Islet precursor cell (in vitro differentiated cells): ENCODE measurements at places on chromosomes 12 and 14.

DNA sequence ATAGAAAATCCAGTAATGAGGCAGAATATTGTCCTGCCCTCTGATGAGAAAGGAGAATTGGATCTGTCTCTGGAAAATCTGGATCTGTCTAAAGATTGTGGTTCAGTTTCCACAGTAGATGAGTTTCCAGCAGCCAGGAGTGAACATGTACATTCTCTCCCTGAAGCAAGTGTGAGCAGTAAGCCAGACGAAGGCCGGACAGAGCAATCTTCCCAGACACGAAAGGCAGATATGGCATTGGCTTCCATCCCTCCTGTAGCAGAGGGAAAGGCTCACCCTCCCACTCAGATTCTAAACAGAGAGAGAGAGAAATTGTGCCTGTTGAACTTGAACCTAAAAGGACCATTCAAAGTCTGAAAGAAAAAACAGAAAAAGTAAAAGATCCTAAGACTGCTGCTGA, 31.4 kb downstream of the PARP11 start:
- DNase-seq = no peak

DNA sequence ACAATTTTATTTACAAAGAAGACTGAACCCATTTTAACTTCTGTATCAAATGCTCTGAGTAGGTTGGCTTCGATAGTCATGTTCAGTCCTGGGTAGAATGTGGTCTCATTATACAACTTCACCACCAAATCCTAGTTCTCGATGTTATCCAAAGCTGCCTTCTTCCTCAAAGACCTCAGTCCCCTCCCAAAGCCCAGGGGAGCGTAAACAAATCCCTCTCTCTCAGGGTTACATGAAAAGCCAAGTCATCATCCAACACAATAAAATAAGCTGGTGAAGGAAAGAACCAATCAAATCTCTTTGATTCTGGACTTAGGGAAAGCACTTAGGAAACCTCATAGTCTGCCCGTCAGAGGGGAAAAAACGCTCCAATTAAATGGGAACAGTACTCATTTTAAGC, 9.1 kb downstream of the PTCSC3 start:
- DNase-seq = no peak

DNA sequence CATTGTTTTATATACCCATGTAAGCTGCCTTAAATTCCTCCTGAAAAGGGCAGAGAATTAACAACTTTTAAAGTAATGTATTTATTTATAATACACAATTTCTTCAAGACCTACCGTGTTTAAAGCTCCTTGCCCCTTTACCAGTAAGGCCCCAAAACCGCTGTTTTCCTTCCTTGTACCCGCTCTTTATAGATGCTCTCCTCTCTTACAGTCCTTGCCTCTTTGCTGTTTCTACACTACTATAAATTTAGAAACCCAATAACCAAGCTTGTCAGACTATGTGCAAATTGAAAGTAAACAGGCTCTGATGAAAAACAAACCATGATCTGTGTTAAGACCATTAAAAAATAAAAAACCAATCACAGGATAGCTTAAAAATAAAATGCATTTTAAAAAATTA, 3.9 kb downstream of the MPHOSPH9 start:
- DNase-seq = no peak

- DNase-seq = no peak
Measured at GRCh38 chr14:61222388-61222787, 58.8 kb downstream of the TMEM30B start.

DNA sequence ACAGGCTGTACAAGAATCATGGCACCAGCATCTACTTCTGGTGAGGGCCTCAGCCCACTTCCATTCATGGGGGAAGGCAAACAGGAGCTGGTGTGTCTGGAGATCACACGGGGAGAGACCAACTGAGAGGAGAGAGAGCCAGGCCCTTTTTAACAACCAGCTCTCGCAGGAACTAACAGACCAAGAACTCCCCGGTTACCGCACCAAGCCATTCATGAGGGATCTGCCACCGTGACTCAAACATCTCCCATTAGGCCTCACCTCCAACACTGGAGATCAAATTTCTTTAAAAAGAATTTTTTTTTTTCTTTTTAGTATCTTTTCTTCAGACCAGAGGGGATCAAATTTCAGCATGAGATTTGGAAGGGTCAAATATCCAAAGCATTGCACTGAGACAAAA, 16.7 kb upstream of the AQP2 start:
- DNase-seq = peak; percentile 43

DNA sequence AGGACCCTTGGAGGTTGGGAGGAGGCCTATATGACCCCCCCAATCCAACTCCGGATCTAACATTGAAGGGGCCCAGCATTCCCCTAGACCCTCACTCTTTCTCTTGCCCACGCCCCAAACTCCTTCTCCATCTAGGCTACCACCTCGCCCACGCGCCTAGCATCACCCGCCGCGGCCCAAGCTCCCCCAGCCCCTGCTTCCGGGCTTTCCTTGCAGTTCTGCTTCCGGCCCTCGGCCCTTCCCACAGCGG, 445 bp downstream of the CERS5 start:
- no peak for DNase-seq

- no peak for DNase-seq
Measured at GRCh38 chr14:50813544-50813863, 17.5 kb downstream of the NIN start.

GRCh38 chr12:56487448-56488040, 417 bp downstream of the GLS2 start:
- peak; percentile 80 for DNase-seq

GRCh38 chr12:84507956-84508850, 404.4 kb downstream of the SLC6A15 start:
- peak; percentile 82 for DNase-seq

GRCh38 chr14:95297832-95298231, 21.9 kb downstream of the CLMN start:
- no peak for DNase-seq

DNA sequence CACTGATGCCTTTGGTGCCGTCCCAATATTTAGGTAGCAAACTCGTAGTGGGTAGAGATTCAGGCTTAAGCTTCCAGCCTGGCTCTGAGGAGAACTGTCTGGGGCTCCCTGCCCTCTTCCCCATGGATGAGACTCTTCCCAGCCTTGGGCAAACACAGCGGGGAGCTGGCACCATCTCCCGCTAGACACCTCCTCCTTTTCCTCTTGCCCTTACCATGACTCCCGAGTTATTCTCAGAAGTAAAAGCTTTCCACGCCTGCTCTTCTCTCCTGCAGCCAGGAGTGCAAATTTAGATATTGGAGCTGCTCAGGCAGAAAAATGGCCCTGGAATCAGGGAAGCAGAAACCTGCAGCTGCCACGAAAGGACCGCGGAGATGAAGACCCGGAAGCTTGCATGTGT, 45.6 kb upstream of the RBM19 start:
- no peak for DNase-seq

DNA sequence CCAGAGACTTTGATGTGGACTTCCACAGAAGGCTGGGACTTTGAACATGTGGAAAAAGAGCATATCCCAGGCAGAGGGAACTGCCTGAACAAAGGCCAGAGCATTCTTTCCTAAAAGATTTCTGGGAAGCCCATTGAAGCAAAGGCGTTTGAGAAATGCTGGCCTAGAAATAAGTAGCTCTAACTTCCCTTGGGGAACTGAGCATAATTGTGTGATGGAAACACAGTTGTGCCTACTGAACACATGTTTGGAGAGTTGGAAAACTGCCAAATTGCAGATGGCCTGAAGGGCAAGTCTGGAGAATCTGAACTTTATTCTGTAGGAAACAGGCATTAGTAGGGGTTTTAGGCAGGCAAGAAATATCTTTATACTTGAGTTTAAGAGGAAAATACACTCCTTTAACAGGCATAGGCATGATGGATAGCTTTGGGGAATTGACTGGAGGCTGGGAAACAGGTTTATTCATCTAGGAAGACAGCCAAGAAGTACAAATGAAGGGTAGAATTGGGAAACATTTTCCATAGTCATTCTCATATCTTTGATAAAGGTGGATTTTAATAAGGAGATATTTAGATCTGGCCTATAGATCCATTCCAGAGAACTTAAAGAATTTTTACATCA, 134.1 kb downstream of the TPH2 start:
- no peak for DNase-seq

DNA sequence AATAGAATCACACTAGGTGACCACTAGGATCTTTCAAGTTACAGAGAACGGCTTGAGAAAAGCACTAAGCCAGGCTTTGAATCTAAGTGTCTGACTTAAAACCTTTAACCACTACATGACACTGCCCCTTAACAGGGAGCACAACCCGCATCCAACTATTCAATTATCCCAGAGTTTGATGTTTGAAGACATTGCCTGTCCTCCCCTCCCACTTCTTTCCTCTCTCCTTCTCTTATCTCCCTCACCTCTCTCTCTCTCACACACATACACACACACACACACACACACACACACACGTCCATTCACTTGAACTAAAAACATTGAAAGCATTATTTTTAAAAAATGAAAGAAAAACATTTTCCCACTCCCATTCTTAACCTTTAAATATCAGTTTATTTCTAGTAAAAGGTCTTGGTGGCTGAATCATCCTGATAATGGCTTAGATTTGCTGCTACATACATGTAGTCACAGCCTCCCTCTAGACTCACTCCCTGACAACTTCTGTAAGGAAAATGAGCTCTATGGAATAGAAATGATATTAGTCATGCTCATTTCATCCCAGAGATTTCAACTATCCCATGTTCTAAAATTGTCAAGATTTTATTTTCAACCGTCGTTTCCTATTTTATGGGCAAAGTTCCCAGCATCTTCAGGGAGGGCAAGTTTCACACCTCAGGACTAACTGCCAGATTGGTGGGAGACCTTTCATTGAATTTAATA, 53.5 kb upstream of the RAP1B start:
- DNase-seq = no peak

DNA sequence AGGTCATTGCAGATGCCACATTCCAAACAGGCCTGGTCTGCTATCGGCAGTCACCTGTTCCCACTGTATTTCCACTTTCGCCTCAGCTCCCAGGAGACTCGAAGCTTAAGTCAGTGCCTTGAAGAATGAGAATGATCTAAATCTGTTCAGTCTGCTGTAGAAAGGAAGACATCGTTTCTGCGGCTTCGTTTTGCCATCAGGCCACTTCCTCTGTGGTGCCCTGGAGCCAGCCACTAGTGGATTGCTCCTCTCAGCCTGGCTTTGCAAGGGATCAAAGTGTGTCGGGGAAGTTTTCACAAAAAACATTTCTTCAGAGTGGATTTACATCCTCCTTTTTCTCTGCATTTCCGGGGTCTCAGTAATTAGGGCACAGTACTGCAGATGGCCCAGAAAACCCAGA, 66.7 kb downstream of the AACS start:
- DNase-seq = no peak

DNA sequence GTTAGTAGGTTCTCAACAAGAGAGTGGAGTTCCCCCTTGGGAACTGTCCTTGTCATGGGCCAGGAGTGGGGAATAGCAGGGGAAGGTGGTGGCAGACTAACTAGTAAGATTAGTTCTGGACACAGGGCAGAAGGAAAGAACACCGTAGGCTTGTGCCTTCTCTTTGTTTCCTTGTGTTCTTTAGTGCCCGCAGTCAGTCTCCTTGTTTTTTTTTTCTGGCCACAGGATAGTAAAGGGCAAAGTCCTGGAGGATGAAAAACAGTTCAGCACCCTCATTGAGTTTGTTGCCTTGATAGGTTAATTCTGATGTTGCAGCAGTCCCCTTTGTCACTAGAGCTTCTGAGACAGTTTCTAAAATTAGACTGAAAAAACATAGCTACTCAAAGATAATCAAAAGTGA, 8.4 kb downstream of the PEX5 start:
- no peak for DNase-seq

GRCh38 chr12:120705618-120706017, 4.6 kb upstream of the UNC119B start:
- DNase-seq = no peak

DNA sequence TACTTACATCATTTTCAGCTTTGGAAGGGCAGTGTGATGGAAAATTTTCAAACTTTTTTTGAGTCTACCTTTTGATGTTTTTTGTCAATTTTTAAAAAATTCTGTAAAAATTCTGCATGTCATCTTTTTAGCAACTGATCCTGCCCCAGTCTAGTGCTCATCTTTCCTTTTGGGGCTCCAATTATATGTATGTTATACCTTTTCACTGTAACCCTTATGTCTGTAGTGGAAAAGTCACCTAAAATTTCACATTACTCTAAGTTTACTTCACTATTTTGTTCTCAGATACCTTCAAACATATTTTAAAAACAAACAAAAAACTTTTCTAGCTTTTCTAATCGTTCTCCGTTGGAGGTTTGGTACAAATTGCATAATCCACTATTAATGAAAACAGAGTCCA, 32.5 kb upstream of the MYRFL start:
- DNase-seq = no peak

DNA sequence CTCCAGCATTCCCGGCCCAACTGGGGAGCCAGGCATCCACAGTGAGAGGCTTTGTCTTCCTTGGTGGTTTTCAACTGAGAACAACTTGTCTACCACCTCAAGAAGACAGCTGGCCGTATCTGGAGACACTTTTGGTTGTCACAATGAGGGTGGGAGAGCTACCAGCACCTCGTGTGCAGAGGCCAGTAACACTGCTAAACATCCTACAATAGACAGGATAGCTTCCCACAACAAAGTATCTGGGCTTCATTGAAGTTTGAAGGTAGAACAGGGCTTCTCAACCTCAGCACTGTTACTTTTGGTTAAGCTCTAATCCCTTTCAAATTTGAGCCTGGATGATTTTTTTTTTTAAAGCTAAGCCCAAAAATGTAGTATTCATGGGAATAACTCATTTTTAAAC, 10.9 kb downstream of the SLC7A8 start:
- no peak for DNase-seq

DNA sequence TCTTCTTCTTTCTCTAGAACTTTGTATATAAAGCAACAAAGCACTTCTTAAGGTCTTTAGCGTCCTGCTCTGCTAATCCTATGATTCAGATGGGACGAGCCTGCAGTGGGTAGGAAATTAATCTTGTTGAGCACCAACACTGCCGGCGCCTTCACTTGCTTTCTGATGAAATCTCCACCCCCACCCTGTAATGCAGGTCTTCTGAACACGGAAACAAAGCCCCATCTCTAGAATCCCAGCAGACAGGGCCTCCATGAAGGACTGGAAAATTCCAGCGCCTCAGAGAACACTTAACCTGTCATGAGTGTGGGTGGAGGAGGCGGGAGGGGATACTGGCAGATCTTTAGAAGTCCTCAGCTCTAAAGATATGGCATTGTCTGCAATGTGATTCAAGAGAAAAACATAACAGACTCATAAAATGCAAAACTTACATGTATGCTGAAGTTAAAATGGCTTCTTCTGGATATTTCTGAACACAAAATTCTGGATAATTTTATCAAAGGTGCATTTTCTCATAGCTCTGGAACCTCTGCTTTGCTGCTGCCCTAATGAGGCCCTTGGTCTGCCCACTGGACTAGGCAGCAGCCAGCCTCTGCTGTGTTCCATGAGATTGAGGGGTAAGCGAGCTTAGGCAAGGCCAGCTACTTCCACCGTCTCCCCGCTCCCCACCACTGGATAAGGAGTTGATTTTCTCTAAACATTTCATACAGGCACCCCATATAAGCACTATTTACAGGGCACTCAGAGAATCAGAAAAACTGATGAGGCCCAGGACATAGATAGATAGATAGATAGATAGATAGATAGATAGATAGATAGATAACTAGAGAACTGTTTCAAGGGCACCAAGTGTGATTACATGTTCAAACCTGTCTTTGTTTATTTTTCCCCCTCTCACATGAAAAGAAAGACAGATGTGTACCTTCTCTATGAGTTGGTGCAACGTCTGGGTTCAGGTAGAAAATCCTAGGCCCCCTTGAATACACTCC, 43.1 kb downstream of the ZFP36L1 start:
- peak; percentile 66 for DNase-seq
